ENCODE measurements at places on chromosomes 4 and X. TPM values are rescaled to one million over a fixed set of nuclear protein-coding genes. Genes with fewer than 3 reads are reported as not detected.

- DNase-seq, result no peak
Observed at GRCh38 chr4:55186123-55186522, 60.7 kb upstream of the KDR start.

GRCh38 chr4:87911252-87911774 is 64.2 kb upstream of the SPP1 start:
- DNase-seq, result no peak

GRCh38 chr4:23904639-23905071 is 14.8 kb upstream of the PPARGC1A start:
- no peak for DNase-seq

Gene MUC7
- total RNA-seq, result not detected

Gene HTR2C
- total RNA-seq, result not detected
